ENCODE measurements at places on chromosomes 11 and 22.

DNA sequence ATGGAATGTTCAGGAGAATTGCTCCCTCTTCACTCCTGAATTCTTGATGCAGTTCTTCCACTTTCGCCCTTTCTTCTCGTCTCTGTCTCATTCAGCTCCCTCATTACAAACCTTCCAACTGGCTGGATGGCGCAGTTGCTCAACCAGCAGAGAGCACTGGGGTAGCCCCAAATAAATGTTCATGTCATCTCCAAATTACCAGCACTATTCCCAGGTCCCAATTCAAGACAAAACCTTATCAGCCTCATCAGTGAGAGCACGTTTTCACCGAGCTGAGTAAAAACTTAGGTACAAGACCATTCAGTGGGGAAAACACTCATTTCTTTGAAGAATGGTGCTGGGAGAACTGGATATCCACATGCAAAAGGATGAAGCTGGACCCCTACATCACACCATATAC is 120.0 kb downstream of the MED15 start:
- no peak for DNase-seq

- DNase-seq = no peak
Measured at GRCh38 chr11:93497596-93497995, 45.6 kb downstream of the SMCO4 start.

- no peak for DNase-seq
Measured at GRCh38 chr22:43948836-43949406, 6.3 kb upstream of the SAMM50 start.

GRCh38 chr11:33248416-33248971 is 8.7 kb upstream of the HIPK3 start:
- no peak for DNase-seq

DNA sequence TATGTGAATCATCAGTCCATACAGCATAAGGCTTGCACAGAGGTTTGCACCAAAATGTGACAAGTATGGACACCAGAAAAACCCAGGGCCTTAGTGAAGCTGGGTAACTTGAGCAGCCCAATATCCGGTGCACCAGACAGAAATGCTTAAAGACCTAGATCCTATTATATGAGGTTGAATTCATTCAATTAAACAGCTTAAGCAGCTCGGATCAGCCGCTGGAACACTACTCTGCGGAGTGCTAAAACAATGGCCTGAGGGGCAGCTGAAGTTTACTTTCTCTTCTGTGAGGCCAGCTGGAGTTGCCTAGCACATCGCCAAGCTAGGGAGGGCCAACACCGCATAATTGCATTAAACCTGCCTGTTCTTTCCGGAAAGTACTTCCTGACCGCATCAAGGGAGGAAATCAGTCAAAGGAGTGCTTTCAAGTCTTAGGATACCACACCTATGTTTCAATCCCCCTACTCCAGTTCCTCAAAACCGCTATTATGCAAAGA is 17.0 kb upstream of the FAM181B start:
- DNase-seq = no peak

GRCh38 chr22:47382164-47382890 is 619.9 kb downstream of the TBC1D22A start:
- DNase-seq = no peak

DNA sequence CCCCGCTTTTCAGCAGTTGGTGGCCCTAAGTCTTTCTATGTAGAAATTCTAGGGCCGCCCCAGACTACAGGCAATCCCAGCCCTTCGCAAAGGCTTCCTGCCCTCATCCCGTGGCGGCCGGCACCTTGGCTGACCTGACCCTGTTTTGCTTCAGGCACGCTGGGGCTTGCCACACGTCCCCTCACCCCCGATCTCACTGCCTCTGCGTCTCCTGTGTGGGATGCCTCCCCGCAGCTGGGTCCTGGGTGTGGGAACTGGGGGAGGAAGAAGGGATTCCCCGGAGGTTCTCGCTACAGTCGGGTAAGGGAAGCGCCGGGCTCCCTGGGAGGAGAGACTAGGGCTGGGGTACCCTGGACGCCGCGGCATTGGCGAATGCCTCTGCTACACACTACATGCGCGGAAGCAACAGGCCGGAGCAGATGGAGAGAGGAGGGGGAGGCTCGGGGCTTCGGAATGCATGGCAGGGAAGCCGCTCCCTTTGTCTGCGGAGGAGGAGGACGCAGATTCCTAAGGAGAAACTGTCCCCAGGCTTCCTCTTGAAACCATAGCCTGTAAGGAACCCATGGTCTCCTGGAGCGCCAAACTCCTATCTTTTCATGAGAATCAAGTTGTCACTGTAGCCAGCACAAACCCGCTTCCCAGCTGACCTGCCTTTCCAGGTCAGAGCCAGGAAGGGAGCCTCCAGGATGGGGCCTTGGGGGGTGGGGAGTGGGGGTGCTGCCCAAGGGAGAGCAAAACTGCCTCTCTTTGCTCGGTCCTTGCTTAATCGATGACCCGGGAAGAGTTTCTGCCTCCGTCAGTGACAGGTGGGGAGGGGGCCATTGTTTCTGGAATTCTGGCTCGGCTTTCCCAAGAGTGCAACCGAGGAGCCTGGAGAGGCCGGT is 1.4 kb downstream of the DTX4 start:
- no peak for DNase-seq

- DNase-seq = no peak
Measured at GRCh38 chr11:126312961-126313360, 9.1 kb downstream of the DCPS start.

DNA sequence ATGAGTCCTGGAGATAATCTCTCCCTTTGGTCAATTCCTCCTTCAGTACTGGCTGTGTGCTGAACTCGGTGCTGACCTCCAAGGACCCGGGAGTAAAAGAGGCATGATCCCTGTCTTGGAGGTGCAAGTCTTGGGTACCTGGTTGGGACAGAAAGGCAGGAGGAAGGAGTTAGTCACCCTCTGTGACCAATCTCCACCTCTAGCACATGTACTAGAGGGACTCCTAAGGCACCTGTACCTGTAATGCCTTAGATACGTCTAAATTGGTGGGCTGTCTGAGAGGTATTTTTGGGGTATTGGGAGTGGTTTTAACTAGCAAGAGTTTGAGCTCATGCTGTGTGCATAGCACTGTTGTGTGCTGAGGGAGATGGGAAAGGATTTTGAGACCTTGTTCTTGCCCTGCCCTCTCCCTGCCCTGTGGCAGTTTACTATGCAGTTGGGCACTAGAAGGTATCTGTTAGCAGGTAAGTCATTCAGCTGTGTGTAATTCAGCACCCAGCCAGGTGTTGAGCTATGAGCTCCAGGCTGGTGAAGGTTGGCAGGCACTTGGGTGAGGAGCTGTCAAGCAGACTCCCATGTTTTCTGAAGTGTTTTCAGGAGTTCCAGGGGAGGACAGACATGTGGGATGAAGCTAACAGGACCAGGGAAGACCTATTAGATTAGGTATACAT is 2.5 kb downstream of the PANX1 start:
- DNase-seq = no peak

DNA sequence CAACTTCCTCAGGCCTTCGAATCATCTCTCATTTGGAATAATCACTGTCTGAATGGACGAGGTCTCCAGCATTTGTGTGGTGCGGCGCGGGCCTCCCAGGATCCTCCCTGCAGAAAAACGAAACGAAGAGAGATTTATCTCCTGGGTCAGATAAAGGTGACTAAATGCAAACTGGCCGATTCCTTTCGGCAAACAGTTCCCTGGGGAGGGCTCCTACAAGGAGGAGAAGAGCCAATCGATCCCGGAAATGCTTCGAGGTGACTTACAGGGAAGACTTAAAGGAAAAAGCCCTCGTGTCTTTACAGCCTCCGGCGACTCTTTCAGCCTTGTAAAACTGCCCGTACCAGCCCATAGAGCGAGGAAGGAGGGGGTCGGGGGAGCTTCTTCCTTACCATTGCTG is 126.5 kb downstream of the MIAT start:
- DNase-seq = no peak

GRCh38 chr22:45678961-45679912 is 7.6 kb downstream of the ATXN10 start:
- DNase-seq = no peak

DNA sequence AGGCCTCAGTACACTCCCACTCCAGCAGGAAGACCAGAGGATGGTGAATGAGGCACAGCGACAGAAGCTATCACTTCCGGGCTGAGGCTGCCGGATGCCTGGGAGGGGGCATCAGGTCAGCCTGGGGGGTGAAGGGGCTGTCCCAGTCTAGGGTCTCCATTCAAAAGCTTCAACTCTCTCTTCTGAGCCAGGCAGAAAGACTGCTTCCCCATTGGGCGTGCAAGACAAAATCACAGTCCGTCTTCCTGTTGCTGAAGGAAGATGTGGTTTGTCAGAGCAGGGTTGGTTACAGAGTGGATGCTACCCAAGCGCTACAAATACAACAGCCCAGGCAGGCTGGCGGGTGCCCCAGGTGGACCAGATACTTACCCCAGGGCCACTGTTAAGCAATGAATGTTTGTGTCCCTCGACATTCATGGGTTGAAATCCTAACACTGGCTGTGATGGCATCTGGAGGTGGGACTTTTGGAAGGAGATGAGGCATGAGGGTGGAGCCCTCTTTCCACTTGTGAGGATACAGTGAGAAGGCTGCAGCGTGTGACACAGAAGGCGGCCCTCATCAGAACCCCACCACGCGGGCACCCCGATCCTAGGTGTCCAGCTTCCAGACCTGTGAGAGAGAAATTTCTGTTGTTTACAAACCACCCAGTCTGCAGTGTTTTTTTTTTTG is 12.0 kb downstream of the UPK3A start:
- no peak for DNase-seq

GRCh38 chr11:94722735-94723134 is 45.4 kb upstream of the AMOTL1 start:
- no peak for DNase-seq

- DNase-seq = peak; percentile 90
Measured at GRCh38 chr11:65873318-65874156, 937 bp upstream of the EFEMP2 start.

DNA sequence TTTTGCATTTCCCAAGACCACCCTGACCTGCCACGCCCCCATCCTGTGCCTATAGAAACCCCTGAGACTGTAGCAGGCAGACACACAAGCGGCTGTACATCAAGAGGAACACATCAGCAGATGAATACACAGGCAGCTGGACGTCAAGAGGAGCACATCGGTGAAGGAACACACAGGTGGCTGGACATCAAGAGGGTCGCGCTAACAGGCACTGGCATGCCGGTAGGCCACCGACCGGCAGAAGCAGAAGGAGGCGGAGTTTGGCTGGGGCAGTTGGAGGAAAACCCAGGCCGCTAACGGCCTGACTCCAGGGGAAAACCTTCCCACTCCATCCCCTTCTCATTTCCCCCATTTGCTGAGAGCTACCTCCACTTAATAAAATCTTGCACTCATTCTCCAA is 5.4 kb upstream of the IPO7 start:
- DNase-seq = no peak

GRCh38 chr22:29609139-29609538 is 5.7 kb downstream of the NF2 start:
- no peak for DNase-seq

DNA sequence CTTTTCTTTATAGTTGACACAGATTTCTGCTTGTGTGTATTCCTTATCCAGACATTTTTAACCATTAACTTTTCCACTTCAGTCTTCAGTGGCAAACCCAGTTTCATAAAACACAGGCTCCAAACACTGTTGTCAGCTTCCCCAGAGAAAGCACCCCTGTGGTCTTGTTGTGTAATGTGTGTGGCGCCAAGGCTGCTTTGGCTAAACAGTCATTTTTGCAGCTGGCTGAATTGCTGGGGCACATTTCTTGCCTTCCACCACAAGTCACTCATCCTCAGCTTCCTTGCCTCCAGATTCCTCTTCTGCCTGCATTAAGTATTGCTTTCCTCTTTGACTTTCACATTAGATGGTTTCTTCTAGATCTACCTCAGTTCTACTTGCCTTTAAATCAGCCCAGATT is 40.5 kb downstream of the ARHGAP1 start:
- no peak for DNase-seq

DNA sequence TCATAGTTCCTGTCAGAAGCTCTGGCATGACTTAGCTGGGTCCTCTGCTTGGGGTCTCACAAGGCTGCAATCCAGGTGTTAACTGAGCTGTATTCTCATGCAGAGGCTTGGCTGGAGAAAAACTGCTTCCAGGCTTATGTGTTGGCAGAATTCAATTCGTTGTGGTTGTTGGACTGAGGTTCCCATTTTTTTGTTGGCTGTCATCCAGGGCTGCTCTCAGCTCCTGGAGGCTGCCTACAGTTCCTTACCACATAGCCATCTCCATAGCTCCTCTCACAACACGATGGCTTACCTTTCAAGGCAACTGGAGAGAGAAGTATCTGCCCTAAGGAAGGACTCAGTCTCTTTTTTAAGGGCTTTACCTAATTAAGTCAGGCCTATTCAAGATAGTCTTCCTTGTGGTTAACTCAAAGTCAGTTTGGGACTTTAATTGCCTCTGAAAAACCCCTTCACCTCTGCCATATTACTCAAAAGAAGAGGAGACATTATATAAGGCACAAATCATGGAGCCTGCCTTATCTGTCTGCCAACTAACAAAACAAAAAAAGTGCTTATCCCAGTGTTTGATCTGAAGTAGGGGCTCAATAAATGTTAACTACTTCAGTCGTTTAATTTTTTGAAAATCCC is 35.2 kb downstream of the OR2AG2 start:
- DNase-seq = no peak

- DNase-seq = no peak
Measured at GRCh38 chr11:61659413-61660196, 20.6 kb upstream of the DAGLA start.

- no peak for DNase-seq
Measured at GRCh38 chr11:122796128-122796717, 42.1 kb upstream of the CRTAM start.

DNA sequence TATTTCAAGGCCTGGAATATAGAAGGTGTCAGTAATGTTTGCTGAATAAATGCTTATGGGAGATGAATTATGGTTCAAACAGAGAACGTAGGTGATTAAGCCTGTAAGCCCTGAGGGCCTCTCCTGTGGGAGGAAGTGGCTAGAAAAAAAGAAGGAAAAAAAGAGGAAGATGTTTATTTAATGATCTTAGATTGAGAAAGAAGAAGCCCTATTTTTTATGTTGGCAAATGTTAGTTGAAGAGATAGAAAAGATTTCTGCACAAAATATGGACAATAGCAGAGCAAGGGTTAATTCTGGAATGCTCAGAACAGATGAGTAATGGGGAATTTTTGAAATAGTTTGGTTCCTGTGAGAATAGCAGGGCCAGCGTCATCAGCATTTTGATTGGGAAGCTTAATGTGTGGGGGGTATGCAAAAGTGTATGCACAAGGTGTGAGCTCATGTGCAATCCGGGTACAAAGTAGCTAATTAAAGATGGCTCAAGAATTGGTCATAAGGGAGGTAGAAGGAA is 95.7 kb downstream of the TEAD1 start:
- no peak for DNase-seq

GRCh38 chr11:131025421-131026125 is 109.3 kb upstream of the SNX19 start:
- no peak for DNase-seq

GRCh38 chr11:35302398-35302797 is 117.0 kb downstream of the SLC1A2 start:
- DNase-seq = no peak

DNA sequence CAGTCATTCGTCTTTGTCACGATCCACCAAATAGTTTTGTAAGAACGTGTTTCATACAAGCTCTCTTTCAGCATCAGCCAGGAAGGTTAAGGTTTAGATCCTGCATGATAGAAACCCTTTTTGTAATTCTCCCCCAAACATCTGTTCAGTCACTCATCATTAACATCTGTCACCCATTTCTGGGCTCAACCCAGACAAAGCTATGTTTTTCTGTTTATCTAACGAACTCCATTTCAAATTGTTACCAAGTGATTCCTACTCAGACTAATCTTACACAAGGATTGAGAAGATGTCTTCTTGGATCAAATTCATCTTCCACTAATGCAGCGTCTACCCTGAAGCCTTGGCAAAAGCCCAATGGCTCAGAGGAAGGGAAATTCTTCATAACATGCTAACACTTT is 58.8 kb downstream of the FZD4 start:
- DNase-seq = no peak
